ENCODE measurements at places on chromosomes 4 and X. TPM values are rescaled to one million over a fixed set of nuclear protein-coding genes. Genes with fewer than 3 reads are reported as not detected.

DNA sequence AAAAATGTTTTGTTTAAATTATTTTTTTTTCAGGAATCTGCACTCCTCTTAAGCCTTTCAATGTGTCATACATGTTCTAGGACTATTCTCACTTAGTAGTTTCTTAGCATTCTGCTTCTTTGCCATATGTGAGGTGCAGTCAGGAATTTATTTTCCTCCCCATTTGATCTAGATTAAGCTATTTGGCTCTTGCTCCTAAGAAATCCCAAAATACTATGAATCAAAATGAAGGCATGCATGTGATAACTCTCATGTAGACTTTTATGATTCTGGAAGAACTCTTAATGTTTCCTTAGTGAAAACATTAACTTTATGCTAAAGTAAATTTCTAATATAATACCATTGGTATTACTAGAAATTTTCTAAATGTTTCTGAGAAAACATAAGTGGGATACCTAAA, 664.5 kb downstream of the RAPGEF2 start:
- DNase-seq, result no peak

The FAM184B gene
- not detected for total RNA-seq

The NDNF gene
- total RNA-seq, result 6.8 TPM

The TRIM60 gene
- total RNA-seq, result not detected

The MAGEB2 gene
- total RNA-seq, result not detected

DNA sequence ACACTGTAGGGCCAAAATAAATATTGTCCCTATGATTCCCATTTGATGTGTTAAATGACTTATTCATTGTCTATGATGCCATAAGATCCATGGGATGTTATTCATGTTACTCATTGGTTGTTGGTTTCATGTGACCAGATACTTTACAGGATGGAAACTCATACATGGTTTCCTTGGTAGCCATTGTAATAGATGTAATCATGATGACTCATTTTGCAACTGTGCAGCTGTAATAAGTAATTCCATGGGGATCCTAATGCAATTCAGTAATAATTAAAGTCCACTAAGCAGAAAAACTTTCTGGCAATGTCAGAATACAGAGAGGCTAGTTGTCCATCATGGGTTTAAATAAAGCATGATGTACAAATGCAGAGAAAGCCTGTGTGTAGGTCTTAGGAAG, 389.7 kb upstream of the NR3C2 start:
- no peak for DNase-seq

DNA sequence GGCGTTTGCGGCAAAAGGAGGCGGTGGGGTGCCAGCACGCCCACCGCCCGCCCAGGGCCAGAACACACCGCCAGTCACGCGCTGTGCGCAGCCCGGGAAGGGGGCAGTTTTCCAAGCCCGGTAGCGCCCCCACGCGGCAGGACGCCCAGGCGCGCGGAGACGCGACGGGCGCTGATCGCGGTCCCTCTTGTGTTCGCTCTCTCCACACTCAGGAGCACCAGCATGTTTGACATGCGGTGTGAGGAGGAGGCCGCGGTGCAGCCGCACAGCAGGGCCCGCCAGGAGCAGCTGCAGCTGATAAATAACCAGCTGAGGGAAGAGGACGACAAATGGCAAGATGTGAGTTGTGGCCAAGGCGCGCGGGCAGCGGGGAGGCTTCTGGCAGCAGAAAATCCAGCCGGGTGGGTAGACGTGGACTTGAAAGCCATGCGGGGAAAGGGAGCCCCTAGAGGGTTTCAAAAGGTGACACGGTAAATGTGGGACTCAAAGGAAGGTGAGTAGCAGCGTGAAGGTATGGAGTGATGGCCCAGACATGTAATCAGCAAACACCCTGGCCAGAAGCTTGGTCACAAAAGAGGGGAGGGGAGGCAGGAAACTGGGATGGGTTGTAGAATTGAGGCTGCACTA, 104.1 kb downstream of the PHOX2B start:
- peak; percentile 77 for DNase-seq

DNA sequence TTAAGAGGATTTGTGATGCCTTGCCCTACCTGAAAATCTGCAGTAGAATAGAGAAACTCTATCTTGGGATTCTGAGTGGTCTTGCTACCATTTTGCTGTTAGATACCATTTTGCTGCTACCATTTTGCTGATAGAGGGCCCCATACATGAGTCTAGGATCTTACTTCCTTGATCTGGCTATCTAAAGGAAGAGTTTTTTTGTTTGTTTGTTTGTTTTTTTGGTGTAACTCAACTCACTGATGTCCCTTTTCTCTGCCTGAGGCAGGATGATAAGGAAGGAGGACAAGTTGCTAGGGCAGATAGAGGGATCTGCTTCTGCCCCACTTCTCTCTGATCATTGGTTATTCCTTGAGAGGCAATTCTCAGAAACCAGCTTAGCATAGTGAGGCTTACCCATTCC, 31.0 kb downstream of the XK start:
- no peak for DNase-seq

The S100G gene
- not detected for total RNA-seq

- DNase-seq, result no peak
These were observed 6.0 kb downstream of the PLP1 start for GRCh38 chrX:103782640-103783039.

The NPY1R gene
- total RNA-seq, result 1.6 TPM
